Stimulated activated CD8-positive, alpha-beta memory T cell treated with anti-CD3 and anti-CD28 coated beads, Interleukin-4, amount 100 ng/mL, for 4 hours (primary cell): ENCODE measurements at places on chromosomes 7 and 10.

GRCh38 chr10:58414270-58415041 is 29.2 kb downstream of the TFAM start:
- DNase-seq = no peak

GRCh38 chr7:30965883-30966282 is 2.1 kb downstream of the GHRHR start:
- DNase-seq = no peak

DNA sequence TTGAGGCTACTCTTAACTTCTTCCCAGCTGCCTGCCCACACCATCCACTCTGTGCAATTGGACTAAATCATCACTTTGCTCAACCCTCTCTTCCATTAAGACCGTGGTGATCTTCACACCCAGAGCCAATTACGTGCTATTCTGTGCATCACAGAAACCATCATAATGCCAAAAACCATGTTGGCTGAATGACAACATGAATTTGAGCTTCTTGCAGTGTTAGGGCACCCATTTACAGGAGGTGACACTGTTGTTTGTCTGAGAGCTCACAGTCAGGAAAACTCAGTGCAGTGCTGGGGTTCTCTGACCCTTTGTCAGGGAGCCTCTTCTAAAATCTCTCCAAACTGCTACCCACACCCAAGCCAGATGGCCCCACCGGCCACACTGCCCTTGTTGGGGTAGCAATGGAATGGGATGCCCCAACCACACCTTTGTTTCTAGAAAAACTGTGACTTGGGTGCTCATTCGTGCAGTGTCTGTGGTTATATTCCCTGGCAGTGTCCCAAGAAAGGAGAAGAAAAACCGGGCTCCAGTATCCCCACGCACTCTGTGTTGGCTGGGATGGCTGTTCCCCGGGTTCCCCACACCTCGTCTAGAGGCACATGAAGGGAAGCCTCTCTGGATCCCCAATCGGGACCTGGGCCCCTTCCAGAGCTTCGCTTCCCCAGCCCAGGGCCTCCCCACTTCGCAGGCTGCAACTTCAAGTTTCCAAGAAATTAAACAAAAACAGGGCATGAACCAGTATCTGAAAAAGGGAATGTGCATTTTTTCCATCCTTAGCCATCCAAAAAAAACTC is 2.0 kb upstream of the TNS3 start:
- DNase-seq = no peak

DNA sequence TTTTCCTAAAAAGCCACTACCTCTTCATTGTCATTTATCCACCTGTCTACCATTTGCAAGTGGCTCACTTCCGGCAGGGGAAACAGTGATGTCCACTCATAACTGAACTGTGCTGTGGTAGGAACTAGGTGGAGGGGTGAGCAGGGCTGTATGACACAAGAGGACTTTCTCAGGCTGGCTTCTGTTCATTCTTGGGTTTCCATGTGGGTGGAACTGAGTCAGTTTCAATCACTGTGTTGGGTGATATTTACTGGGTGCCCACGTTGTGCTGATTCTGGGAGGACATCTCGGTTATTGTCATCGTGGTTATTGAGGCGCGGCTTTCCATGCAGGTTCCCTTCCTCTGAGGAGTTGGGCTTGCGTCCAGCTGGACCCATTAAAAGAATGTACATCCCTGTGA is 38.8 kb downstream of the RAMP3 start:
- no peak for DNase-seq

DNA sequence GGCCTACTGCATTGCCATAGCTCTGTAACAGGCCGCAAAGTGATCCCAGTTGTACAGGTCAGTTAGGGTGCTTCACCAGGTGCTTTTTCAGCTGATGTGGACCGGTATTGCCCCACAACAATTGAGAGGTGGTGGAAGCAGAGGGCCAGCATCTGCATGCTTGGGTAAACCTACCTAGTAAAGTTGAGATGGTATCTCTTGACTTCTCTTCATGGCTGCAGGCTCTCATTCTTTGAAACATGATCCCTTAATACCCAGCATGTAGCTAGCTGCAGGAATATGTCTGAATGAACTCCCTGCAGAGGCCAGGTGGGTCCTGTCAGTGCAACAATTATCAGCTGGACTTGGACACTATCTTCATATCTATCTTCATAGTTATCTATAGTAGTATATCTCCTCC is 60.7 kb upstream of the CCDC6 start:
- DNase-seq = no peak

GRCh38 chr10:20582041-20582440 is 315.1 kb downstream of the NEBL start:
- no peak for DNase-seq

DNA sequence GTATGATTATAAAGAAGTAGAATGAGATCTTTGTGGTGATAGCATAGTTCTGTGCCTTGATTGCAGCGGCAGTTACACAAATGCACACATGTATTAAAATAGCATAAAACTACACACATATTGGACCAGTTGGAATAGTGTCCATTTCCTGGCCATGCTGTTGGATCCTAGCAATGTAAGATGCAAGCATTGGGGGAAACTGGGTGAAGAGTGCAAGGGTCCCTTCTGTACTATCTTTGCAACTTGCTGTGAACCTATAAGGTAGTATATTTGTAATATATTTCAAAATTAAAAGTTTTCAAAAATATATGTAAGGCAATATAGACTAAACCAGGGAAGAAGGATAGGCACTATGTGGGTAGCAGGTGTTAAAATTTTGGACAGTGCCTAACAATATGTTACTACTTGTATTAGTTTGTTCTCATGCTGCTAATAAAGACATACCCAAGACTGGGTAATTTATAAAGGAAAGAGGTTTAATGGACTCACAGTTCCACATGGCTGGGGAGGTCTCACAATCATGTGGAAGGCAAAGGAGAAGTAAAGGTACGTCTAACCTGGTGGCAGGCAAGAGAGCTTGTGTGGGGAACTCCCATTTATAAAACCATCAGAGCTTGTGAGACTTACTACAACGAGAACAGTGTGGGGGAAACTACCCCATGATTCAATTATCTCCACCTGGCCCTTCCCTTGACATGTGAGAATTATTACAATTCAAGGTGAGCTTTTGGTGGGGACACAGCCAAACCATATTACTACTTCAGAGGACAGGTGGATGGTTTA is 71.4 kb downstream of the RGS10 start:
- no peak for DNase-seq

DNA sequence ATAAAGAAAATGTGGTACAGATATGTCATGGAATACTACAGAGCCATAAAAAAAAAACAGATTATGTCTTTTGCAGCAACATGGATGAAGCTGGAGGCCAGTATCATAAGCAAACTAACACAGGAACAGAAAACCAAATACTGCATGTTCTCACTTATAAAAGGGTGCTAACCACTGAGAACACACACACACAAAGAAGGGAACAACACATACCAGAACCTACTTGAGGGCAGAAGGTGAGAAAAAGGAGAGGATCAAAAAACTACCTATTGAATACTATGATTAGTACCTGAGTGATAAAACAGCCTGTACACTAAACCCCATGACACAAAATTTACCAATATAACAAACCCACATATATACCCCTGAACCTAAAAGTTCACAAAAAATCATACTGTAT is 144.6 kb downstream of the TPK1 start:
- DNase-seq = no peak

- no peak for DNase-seq
Measured at GRCh38 chr10:80513106-80513505, 24.6 kb upstream of the SH2D4B start.

DNA sequence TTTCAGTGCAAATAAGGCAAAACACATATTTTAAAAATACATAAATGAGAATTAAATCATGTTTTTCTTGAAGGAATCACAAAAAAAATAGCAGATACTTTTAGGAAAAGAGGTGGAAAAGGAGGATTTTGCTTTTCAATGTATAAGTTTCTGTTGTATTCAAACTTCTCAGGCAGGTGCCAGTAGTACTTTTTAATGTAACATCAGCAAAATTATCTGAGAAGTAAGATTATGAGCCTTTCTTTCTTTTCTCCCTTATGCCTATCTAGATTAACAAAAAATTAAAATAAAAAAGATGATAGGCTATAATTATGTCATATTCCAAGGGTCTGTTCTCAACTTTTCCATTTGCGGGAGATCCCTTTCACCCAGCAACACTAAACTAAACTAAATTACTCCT is 2.6 kb downstream of the DRGX start:
- DNase-seq = no peak

DNA sequence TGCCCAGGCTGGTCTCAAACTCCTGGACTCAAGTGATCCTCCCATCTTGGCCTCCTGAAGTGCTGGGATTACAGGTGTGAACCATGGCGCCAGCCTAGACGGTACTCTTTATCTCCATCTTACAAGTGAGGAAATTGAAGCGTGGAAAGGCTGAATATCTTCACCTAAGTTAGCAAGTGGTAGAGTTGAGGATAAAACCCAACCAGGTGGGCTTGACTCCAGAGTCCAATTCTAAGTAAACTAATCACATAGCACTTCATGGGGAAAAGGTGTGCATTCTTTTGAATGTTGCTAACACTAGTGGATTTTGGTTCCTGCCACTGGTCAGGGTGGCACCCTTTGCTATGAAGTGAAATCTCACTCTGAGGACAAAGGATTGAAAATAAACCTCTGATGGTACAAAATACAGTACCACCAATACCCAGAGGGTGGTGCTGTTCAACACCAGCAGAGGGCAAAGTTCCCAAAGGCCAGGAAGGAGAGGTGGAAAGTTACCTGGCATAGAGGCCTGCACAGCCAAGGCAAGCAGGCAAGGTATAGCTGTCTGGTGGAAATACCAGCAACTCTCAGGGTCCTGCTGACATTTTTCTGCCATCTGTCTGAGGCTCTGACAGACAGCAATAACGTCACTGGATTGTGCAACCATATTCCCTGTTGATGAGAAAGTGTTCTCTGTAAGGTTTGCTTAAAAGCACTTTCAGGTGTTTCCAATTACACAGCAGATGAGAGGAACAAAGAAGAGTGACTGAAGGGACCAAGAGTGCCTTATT is 17.6 kb downstream of the ZDHHC16 start:
- DNase-seq = no peak

DNA sequence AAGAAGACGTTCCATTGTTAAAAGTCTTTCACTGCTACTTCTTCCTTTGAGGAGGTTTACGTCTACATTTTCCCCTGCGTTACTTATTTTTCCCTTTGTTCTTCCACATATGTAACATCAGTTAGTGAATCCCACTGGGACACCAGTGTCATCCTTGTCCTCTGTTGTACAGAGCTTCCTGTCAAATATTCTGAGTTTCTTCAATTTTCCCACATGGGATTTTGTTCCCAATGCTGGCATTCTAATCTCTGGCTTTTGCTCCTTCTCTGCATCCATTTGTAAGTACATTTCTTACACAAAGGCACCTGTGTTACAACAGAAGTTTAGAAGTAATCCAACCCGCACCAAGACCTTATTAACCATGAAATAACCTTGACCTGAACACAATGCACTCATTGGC is 627.4 kb upstream of the PFKP start:
- DNase-seq = no peak

DNA sequence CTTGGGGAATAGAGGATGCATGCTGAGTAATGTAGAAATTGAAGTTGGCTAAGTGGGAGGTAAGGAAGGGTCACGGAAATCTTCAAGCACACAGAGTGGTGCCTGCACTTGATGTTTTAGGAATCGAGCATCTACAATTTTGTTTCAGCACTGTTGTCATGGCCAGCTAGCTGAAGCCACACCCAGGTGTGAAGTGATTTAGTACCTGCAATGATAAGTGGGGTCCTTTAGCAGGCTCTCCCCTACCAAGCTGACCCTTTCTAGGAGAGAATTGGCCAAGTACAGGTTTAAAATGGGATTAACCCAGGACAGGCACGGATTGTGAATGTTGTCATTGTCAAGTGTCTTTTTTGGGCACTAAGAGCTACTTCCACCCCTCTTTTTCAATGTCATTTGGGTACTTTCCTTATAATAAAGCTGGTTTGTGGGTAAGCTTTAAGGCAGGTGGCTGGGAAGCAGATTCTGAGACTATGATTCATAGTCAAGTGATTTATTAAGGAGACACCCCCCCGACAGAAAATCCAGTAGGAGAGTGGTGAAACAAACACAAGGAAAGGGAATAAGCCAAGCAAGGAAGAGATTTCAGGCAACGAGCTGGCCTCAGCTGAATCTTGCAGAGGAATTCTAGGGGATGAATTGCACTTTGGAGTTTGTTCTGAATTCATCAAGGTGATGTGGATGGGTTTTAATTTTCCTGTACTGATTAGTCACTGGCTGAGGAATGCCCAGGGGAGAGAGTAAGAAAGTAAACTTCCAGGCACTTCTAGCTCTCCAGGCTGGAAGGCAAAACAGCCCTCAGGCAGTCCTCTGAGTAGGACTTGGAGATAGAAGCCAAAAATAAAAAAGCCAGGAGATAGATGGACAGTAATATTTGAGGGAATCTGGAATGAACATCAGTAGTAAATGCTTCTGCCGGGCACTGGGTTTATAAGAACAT is 1128.4 kb downstream of the SORCS3 start:
- DNase-seq = no peak

DNA sequence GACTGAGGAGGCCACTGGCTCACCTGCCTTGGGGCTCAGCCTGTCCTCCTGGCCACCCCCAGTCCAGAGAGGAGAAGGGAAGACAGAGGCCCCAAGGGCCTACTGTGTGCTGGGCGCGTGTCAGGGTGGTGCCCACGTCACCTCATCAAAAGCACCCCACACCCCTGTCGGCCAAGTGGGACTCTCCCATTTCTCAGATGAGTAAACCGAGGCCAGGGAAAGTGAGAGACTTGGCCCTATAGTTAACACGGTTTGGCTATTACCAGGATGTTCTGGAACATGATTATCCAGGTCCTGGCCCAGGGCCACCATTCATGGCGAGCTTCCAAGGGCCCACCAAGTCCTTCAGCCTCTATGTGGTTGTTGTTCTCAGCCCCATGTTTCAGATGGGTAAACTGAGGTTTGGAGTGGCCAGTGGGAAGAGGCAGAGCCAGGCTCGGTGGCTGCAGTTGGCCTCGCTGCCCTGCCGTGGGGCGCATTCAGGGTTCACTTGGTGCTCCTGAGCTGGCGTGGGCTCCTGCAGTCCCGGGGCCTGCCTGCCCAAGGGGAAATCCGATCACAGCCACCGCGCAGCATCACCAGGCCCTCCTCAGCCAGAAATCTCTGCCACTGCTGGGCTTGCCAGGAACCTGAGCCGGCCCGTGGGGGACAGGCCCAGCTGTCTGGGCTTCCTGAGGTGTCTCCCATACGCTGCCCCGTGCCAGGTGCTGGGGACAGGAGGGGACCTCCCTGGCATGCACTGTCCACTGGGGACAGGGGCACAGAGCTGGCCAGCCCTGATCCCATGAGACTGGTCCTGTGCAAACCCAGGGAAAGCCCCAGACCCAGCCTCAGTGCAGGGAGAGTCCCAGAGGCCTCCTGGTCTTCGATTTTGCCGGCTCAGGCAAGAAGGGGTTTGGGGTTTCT is 117.7 kb upstream of the TNRC18 start:
- DNase-seq = no peak
